ENCODE measurements at places on chromosomes 7 and 10.
A peak's percentile ranks its signal among the peaks of the same experiment; 100 is the strongest.

- ATAC-seq, result no peak
Measured at GRCh38 chr7:101023839-101024238, 4.0 kb downstream of the MUC17 start.

DNA sequence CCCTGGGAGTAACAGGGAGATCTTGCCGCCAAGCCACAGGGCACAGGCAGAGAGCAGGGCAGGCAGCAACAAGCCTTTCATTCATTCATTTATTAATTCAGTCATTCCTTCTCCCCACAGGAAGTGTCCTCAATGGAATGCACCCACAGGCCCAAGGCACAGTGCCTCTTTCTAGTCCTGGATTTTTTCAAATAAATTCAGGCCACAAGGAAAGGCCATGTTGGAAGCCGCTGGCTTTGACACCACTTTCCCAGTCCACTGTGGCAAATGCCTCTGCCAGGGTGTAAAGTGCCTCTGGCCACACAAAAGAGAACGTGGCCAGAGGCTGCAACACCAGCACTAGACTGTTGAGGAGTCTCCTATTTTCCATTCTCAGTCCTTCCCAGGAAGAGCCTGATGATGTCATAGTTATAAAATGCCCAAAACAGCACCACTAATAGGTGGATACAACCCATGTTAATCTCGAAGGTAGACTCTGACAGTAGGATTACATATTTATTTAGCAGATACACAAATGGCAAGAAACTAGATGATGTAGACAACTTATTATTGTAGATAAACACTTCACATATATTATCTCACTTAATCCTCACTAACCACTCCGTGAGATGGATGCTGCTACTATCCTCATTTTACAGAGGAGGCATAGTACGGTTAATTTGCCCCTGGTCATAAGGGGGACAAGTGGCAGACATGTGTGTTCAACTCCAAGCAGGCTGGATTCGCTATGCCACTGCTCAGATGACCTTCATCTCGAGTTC is 5.5 kb downstream of the JAZF1 start:
- no peak for ATAC-seq

- no peak for ATAC-seq
Measured at GRCh38 chr10:121921238-121921931, 6.4 kb downstream of the ATE1 start.

- ATAC-seq, result no peak
Measured at GRCh38 chr10:61632057-61632670, 30.6 kb upstream of the CABCOCO1 start.

DNA sequence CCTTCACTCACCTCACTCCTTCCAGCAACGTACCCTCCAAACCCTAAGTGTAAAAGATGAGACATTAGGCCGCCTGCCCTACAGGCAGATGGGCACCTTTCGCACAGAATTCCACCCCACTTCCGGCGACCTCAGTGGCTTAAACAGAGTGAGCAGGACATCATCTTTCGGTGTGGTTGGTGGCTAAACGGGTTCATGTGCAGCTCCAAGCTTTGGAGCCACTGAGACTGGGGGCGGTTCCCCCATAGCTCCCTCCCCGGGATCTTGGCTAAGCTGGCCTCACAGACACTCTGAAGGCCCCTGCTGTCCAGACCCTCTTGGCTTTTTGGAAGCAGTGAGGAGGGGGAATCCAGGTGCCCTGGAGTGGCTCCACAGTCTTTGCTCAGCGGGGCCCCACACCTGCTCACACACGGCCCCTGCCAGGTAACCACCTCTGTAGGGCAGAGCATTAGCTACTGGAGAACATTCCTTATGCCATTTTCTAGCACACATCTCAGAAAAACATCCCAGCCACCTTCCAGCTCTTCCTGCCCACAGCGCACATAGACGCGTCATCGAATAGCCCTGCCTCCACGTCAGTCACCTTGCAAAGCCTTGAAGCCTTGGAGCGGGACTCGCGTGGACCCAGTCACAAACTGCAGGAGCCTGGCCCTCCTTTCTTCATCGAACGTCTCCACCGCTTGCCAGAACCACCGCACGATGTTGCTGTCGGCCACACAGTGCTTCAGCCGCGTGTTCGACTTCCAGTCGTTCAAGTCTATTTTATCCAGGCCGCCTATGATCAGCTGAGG is 108.8 kb downstream of the SMURF1 start:
- ATAC-seq, result no peak

- ATAC-seq, result no peak
Measured at GRCh38 chr10:53406532-53406931, 633.9 kb upstream of the MBL2 start.

DNA sequence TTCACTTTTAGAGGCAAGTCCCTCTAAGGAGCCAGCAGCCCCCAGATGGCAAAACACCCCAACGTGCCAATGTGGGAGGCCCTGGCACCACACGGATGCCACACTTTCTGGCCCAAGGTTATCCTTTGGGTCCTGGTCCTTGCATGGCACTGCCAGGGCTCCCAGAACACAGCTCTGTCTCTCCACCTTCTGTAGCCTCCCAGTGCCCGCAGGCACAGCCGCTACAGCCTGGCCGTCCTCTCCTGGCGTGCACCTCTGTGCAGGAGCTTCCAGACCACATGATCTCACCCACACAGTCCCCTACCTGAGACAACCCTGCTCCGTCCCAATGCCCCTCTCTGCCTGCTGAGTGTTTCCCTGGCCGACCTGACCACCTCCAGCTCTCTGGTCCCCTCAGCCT is 215.0 kb downstream of the TNS3 start:
- no peak for ATAC-seq

- ATAC-seq, result peak; percentile 52
Measured at GRCh38 chr10:92240289-92241157, 50.4 kb downstream of the CPEB3 start.

DNA sequence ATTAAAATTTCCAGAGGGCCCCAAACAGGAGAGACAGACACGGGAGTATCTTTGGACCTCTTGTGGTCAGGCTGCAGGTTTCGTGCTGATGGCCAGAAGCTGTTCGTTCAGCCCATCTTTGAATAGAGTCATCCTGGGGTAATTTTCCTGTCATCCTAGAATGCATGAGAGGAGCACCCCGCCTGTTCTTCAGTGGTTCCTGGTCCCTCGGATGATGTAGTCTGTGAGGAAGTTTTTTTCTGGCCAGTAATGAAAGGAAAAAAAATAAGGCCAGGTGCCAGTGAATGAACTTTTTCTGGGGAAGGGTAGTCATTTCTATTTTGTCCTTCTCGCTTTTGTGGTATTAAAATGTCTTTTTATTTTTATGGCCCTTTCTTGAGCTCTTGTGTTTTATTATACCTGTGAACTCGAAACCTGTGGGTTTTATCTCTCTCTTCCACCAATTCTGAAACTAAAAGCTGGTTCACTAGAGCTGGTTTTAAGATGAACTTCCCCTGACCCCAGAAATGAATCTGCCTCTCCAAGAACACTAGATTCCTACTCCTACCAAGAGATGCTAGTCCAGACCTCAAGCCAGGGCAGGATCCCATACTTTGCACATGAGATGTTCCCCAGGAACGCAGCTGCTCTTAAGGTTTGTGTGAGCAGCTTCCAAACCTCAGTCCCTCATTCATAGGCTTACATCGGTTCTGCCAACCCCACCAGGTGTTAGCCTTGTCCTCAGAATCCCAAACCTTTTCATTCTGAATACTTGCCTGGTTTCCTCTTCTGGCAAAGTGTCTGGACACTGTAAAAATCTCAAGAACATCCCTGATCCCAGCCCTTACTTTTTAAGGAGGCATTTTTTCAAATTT is 15.4 kb upstream of the MEST start:
- peak; percentile 88 for ATAC-seq

Data from activated T-helper 17 cell treated with anti-CD3 and anti-CD28 coated beads, Interleukin-2, amount 50 U/mL, for 72 hours (primary cell).